ENCODE measurements at places on chromosomes 1 and 21.
A peak's percentile ranks its signal among the peaks of the same experiment; 100 is the strongest.

DNA sequence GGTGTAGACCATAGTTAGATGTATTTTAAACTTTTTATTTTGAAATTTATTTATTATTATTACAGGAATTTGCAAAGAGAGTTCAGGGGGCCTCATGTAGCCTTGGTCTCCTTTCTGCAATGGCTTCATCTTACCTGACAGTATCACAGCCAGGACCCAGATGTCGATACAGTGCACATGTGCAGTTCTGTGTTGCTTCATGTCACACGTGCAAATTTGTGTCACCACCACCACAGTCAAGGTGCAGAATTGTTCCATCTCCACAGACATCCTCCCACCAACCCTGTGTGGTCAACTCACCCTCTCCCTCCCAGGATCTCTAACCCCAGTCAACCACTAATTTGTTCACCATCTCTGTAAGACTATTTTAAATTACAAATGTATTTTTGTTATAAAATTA, 184.5 kb downstream of the CAMTA1 start:
- no peak for DNase-seq

GRCh38 chr1:74683656-74684055, 10.1 kb upstream of the ERICH3 start:
- DNase-seq, result no peak

GRCh38 chr1:177820213-177820612, 149.6 kb downstream of the SEC16B start:
- no peak for DNase-seq

GRCh38 chr1:118948351-118948750, 39.8 kb downstream of the TBX15 start:
- DNase-seq, result peak; percentile 49

- DNase-seq, result no peak
Measured at GRCh38 chr1:94602802-94603625, 61.5 kb upstream of the F3 start.

GRCh38 chr21:46171996-46172862, 12.0 kb downstream of the SPATC1L start:
- no peak for DNase-seq

DNA sequence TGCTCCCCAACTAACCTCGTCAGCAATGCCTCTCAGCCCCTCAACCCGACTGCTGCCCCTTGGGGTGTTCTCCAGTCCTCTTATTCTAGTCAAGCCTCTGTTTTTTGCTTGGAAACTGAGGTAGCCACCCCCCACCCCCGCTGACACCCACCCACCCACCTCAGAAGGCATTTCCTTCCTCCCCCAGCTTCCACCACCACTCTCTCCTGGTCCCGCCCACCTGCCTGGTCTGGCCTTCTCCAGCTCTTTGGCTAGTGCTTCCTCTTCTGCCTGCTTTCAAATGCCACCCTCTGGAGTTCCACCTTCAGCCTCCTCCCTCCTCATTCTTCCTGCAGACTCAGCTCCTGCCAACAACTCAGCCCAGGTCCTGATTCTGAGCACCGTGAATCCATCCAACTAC, 35.3 kb downstream of the OLFML2B start:
- DNase-seq, result no peak

GRCh38 chr1:12057382-12057781, 5.7 kb upstream of the TNFRSF8 start:
- DNase-seq, result no peak

DNA sequence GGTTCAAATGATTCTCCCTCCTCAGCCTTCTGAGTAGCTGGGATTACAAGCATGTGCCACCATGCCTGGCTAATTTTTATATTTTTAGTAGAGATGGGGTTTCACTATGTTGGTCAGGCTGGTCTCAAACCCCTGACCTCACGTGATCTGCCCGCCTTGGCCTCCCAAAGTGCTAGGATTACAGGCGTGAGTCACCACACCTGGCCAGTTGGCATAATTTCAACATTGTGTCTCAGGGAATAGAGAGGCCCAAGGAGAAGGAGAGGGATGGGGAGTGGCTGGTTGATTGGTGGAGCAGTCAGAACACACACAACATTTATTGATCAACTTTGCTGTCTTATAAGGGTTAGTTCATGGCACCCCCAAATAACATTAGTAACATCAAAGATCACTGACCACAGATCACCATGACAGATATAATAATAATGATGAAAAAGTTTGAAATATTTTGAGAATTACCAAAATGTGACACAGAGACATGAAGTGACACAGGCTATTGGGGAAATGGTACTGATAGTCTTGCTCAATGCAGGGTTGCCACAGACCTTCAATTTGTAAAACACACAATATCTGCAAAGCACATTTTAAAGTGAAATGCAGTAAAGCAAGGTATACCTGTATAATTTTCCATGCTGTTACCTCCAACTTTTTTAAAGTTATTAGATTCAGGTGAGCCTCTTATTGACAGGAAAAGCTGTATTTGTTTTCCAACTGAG, 15.8 kb upstream of the CYB5R1 start:
- DNase-seq, result no peak

- DNase-seq, result peak; percentile 75
Measured at GRCh38 chr1:205319081-205320018, 2.2 kb downstream of the NUAK2 start.

DNA sequence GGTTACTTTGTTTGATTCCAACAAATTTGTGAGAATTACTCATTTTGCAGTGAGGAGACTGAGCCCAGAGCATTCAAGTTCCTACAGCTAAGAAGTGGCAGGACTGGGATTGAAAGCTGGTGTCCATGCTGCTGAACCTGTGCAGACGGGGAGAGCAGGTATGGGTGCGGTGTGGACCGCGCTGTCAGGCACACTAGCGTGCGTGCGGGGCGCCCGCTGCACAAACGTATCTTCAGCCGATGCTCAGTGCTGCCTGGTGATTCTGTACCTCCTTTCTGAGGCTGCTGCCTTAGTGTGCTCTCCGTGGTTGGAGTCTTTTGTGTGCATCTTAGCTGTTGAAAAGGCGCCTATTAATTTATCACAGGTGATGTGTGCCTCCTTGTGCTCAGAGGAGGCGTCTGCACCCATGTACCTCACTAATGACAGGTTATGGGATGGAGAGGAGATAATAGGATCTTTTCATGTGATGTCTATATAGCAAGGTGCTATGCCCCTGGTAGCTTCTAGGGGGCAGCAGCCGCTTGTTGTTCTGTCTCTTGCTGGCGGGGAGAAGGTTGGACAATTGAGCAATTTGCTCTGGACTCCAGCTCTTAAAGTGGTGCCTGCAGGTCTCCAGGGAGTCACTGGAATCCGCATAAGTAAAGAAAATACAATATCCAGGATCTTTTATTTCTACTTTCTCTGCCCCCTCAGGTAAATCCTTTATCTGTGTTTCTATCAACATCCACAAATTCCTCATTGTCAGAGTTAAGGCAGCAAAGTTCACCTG, 32.5 kb downstream of the PEX14 start:
- peak; percentile 70 for DNase-seq

DNA sequence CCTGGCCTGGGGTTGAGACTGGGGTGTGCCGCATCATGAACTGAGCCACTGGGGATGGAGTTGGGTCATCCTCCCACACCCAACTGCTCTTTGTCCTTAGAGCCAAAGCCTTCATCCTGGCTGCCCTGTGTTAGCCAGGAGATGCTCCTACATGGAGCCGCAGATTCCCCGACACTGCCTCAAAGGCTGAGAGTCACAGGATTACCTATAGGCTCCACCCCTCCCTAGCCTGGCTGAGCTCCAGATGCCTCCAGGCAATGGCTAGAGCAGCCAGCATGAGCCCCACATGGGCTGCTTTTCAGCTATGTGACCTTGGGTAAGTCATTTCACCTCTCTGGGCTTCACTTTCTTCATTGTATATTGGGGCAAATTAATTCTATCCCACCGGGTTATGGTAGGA, 119.9 kb upstream of the POU3F1 start:
- DNase-seq, result no peak

DNA sequence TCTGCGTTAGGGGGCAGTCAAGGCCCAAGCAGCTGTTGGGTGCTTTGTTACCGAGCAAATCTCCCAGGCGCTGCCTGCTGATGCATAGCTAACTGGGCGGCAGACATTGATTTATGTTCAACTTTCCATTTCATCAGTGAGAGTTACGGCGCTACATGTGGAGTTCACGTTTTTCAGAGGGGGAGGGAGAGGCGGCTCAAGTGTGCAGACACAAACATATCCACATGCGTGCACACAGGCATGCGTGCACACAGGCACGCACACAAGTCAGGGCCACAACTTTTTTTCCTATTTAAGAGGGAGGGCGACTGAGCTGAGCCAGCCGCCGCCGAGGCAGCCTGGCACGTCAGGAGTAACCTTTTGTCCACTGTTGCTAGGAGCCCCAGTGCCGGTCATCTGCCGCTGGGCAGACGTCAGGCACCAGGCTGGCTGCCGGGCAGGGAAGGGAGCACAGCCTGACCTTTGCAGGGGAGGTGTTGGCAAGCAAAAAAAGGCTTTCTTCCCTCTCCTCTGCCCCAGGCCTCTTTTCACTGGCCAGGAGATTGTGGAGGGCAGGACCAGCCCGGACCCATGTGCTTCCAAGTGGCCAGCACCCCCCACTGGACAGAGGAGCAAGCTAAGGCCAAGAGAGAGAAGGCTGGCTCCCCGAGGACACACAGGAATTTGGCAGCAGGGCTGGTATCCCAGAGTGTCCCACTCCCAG, 73.3 kb downstream of the MRPL37 start:
- DNase-seq, result peak; percentile 77

- no peak for DNase-seq
Measured at GRCh38 chr1:62869217-62869754, 85.4 kb downstream of the ATG4C start.

GRCh38 chr1:245969283-245969682, 537.8 kb downstream of the SMYD3 start:
- DNase-seq, result peak; percentile 95

GRCh38 chr1:64940025-64940424, 26.3 kb downstream of the JAK1 start:
- no peak for DNase-seq

- no peak for DNase-seq
Measured at GRCh38 chr1:39196244-39197215, 8.0 kb upstream of the MACF1 start.

- DNase-seq, result peak; percentile 29
Measured at GRCh38 chr1:111656086-111657017, 36.8 kb downstream of the RAP1A start.

- no peak for DNase-seq
Measured at GRCh38 chr1:58576727-58577653, at the start of gene TACSTD2. Gene TACSTD2 (minus strand): TSS chr1:58577252. CDS start chr1:58577156, 96 bp downstream.

- DNase-seq, result no peak
Measured at GRCh38 chr1:41368801-41369200, 7.6 kb downstream of the FOXO6 start.

DNA sequence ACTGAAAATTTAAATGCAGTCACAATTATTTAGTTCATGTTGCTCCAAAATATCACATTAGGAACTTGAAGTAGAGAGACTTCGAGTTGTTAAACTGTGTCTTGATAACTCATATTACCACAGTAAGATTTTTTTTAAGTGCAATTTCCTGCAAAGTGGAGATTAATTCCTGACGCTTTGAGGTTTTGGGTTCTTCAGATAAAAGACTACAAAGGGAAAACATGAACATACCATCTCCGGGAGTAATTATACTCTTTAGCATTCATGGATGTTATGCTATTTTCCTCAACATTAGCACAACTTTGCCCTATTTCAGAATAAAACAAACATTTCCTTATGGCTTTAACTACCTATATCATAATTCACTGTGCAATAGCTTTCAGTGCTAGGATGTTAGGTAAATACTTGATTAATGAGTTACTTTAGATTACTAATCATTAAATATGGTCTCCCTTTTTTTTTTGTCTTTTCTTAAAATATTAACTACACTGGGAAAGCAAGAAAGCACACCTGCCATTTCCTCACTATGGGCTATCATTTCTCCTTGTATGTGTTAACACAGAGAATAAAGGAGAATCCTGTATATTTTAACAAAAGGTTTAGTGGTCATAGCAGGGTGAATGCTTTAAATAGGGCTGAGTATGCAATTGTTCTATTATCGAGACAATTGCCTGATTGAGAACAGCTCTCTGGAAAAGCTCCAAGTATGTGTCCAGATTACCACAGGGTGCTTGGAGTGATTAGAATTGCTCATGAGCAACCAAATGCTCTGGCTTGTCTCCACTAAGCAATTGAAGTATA, 252.5 kb upstream of the C1orf105 start:
- DNase-seq, result peak; percentile 89

GRCh38 chr1:4048076-4048475, 148.0 kb upstream of the C1orf174 start:
- no peak for DNase-seq

GRCh38 chr1:232904566-232904965, 45.8 kb upstream of the NTPCR start:
- DNase-seq, result peak; percentile 6

DNA sequence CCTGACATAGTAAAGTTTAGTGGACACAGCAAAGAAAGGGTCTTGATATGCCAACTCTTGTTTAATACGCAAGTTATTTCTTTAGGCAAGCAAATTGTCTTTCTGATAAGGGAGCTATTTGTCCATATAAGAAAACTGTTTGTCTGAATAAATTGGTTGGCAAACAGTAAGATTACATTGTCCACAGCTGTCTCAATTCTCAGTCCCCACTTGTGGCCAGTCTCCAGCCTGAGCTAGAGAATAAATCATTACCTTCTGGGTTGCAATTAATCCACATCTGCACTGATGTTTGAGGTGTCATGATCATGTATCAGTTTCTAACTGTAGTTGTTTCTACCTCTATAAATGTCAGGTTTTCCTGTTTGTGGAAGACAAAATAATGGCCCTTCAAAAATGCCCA, 60.0 kb upstream of the TNR start:
- no peak for DNase-seq

DNA sequence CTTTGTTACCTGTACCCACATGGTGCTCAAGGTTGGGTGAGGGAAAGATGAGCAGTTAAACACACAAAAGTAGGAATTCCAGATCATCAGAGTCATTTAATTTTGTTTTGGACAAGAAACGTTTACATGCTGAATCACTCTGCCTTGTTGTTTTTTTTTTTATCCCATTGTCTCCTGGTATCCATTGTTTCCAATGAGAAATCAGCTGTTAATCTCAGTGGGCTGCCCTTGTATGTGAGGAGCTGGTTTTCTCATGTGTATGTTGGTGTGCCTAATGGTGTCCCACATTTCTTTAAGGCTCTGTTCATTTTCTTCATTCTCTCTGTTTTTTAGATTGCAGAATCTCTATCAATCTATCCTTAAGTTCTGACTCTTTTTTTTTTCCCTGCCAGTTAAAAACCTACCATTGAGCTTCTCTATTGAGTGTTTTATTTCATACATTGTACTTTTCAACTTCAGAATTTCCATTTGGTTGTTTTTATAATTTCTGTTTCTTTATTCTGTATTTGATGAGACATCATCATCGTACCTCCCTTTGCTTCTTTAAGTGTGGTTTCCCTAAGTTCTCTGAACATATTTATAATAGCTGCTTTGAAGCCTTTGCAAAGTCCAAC, 8.8 kb upstream of the OBSCN start:
- DNase-seq, result no peak

GRCh38 chr21:42503711-42504110, 7.7 kb upstream of the RSPH1 start:
- DNase-seq, result no peak
